ENCODE measurements at places on chromosomes 7 and 10.

DNA sequence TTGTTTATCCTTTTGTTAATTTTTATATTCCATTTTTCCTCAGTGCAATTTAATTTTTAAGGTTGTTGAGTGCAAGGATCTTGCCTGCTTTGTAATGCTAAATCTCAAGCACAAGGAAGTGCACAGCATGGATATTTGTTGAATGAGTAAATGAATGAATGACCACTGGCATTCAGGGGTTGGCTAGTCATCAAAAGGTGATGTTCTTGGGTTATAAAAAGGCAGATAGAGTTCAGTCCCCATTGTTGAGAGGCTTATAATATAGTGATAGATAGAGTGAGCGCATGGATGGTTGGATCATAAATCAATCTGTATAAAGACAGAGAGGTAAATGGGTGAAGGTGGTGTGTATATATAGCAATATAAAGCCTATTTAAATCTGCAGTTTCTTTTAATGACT, 193.2 kb upstream of the KLF6 start:
- no peak for DNase-seq

DNA sequence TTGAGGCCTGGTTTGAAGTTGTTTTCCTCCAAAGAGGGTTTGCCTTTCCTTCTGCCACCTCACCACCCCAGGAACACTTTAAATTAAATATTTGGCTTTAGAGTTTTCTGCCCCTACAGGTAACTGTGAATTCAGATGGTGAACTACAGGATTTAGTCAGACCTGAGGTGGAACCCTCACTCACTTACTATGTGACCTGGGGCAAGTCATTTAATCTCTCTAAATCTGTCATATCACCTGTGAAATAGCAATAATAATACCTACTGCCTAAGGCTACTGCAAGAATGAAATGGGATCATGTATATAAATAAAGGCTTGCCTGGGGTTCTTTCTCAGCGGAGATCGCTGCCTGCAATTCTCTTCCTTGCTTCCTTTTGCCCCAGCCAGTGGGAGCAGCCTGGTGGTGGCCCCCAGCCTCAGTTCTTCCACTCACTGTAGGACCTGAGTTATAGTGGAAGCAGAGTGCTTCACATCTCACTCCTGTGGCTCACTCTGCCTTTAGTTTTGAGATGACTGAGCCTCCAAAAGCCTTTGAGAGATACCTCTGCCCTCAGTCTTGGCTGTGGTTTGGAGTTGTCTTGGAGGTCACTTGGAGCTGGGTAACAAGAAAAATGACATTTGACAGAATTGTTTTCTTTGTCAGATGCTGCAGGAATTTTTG, 6.1 kb upstream of the ANKRD2 start:
- DNase-seq, result no peak

- DNase-seq, result no peak
These were observed 124.4 kb downstream of the HGF start for GRCh38 chr7:81645435-81645834.

DNA sequence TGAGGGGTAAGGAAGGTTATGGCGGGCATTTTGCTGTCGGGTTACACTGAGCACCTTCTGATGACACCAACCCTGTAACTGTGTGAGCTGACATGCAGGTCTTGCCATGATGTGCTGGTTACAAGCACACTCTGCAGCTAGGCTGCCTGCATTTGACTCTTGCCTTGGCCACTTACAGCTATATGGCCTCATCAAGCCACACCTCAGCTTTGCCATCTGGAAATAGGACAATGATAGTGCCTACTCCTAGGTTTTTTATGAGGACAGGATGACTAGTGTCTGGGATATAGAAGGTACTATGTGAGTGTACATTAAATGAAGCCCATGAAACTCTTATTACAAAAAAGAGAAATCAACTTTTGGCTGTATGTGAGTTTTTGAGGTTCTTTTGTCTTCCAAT, 58.0 kb downstream of the AKR1B1 start:
- no peak for DNase-seq

DNA sequence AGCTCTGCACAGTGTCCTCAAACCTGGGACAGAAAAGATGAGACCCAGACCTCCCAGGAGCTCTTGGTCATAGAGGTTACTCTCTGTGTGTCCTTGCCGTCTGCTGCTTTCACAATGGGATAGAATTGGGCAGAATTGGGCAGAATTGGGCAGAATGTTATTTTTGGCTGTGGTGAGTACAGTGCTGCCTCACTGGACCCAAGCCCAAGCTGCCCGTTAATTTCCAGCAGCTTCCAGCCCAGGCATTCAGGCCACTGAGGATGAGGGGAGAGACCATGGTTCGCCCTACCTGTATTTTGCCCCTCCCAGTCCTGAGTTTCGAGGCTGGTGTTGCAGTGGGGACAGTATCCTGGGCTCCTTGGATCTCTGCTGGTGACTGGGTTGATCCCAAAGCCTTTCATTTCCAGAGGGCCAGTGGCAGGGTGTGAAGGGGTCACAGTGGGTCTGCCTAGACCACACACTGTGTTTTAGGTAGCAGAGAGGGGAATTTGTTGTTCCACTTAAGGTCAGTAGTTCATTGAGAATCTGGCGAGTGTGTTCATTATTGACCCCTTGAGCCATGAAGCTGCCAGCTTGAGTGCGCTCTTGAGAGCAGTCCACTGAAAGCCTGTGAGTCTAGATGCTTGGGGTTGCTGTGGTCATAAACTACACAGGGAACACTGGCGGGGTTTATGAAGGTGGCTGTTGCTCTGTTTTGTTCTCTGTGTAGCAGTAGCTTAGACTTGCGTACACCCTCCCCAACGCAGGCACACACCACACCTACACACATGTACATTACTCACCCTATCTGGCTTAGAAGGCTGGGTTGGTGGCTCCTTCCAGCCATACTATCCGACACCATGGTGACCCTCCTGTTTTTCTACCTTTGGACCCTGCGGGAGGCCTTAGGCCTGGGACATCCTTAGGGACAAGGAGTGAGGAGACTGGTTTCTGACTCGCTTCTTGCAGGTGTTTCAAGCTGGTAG, 23.5 kb downstream of the NACAD start:
- no peak for DNase-seq

- peak; percentile 40 for DNase-seq
These were observed 1.3 kb downstream of the PDZD8 start for GRCh38 chr10:117373823-117374505.

Measured in stimulated activated CD4-positive, alpha-beta T cell treated with anti-CD3 and anti-CD28 coated beads, Interleukin-15, amount 100 ng/mL, for 24 hours (primary cell).